ENCODE measurements at places on chromosomes 7 and 10.

DNA sequence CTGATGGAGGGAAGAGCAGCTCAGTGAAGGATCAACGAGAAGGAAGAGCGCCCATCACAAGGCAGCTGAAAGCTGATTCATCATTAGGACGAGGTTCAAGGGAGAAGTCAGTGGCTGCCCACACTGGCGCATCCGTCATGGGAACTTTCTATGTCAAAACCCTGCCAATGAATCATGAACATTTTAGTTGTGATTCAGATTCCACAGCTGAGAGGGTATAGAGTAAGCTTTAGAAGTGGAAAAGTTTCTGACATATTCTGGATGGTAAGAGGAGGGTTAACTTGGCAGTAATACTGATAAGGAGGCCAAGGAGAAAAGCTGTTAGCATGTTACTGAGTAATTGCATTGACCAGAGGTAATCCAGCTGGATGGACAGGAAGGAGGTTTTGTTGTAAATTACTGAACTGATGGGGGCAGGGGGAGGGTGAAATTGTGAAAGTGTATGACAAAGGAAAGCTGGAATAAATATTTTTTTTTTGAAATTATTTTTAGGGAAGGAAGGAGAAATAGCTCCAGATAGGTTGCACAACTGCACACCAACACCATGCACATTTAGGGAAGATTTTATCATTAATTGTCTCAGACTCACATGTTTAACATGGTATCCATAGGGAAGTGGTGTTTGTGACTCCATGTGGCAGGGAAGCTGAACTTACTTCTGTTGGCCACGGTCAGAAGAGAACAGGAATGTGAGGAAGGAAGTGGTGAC, 78.3 kb upstream of the NRP1 start:
- DNase-seq = no peak

DNA sequence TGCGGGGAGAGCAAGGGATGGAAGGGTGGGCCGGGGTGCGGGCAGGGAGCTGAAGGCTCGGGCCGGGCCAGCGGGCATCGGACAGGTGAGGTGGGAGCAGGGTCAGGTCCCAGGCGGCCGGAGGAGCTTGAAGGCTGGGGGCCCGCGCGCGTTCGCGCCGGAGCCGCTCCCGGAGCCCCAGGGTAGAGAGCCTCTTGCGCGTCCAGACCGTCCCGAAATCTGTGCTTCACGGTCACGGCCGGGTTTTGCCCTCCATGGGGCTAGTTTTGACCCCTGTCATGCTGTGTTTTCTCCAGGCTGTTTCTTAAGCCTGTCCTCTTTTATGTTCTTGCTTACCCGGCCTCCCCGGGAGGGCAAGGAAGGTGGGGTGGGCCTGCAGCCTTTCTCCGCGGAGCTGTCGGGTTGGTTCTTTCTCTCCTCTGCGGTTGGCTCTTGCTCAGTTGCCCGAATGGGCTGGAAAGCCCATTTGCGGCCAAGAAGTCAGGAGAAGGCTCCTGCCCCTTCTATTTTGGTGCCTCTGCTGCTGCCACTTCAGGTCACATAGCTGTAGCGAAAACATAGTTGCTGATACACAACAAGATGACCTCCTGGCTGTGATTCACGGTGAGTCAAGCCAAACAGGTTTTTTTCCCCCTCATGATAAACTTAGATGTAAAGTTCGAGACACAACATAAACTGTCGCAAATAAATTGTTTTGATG, 650 bp downstream of the UBE2D1 start:
- no peak for DNase-seq

GRCh38 chr7:95960706-95961244, 188.4 kb downstream of the DYNC1I1 start:
- no peak for DNase-seq

- DNase-seq = no peak
These were observed 665 bp downstream of the INSYN2A start for GRCh38 chr10:127195571-127196281.

- no peak for DNase-seq
These were observed 402.2 kb downstream of the ANKRD7 start for GRCh38 chr7:118626739-118627138.

GRCh38 chr10:132574783-132575319, 37.3 kb downstream of the INPP5A start:
- no peak for DNase-seq

DNA sequence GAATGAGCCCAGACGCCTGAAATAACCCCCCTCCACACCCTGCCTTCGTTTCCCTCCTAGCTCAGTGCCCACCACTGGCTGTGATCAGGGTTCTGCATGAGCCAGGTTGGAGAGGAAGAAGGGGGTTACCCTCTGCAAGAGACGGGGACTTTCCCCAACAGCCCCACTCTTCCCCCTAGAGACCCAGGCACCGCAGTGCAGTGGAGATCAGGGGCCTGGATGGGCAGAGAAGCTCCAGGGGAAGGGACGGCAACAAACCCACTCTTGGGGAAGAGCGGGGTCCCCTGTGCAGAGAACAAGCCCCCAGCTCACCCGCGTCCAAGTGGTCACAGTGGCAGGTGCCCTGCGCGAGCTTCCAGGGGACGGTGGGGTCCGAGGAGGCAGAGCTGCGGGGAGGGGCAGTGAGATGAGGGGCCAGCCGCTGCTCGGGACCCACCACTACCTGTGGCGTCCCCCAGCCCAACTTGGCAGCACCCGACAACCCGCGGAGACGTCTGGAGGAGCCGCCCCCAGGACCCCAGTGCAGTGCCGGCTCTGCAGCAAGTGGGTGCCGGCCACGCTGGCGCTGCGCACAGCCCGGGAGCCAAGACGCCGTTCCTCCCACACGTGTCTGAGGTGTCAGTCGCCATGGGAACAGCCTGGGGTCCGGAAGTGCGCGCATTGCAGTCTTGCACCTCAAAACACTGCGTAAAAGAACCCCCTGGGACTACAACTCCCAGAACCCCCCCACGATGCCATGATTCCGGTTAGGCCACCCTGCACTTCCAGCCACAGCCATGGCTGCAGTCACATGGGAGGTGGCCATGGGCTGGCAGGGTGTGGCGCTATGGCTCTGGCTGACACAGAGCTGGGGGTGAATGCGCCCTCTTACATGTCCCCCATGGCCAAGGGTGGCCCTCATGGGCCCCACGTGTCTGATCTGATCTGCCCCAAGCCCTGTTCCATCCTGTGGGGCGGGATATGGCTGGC, 45.8 kb upstream of the WIPI2 start:
- no peak for DNase-seq

All from cortex of kidney (tissue), 1 donor.